ENCODE measurements at places on chromosomes 6 and 20.

- no peak for DNase-seq
Observed at GRCh38 chr6:38407192-38407591, 232.5 kb downstream of the BTBD9 start.

DNA sequence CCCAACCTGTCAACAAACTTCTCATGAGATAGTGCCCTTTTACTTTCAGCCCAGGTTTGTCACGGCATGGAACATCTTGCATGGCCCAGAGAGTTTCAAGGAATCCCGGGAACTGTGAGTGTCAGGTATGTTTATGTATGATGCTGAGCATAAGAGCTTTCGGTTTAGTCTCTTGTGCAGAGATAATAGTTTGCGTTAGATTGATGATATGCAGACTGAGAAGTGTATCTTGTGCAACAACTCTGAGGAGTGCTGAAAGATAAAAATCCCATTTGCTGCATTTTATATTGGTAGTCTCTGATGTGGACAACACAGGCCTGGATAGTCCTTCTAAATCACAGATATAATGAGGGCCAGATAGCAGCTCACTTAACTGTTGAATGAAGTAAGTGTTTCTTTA is 99.0 kb downstream of the TBX18 start:
- no peak for DNase-seq

GRCh38 chr6:74578339-74578738 is 627.5 kb downstream of the COL12A1 start:
- DNase-seq: no peak

DNA sequence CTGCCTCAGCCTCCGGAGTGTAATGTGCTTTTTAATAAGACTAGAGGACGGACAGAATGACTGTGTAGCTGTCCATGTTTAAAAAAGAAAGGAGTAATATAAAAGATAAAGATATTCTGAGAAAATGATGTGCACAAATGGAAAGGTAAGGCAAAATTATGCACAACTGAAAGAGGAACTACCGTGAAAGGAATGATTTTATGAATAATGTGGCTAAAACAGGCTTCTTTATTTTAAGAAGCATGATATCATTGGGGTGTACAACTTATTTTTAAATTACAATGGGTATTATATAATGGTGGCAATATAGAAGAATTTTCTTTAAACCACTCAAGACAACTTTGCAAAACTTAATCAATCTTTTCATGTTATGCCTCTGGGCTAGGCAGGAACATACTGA is 78.1 kb downstream of the FIG4 start:
- no peak for DNase-seq

GRCh38 chr6:19738010-19738409 is 99.2 kb upstream of the ID4 start:
- no peak for DNase-seq

- DNase-seq: no peak
Observed at GRCh38 chr20:6623989-6624388, 143.5 kb upstream of the BMP2 start.

DNA sequence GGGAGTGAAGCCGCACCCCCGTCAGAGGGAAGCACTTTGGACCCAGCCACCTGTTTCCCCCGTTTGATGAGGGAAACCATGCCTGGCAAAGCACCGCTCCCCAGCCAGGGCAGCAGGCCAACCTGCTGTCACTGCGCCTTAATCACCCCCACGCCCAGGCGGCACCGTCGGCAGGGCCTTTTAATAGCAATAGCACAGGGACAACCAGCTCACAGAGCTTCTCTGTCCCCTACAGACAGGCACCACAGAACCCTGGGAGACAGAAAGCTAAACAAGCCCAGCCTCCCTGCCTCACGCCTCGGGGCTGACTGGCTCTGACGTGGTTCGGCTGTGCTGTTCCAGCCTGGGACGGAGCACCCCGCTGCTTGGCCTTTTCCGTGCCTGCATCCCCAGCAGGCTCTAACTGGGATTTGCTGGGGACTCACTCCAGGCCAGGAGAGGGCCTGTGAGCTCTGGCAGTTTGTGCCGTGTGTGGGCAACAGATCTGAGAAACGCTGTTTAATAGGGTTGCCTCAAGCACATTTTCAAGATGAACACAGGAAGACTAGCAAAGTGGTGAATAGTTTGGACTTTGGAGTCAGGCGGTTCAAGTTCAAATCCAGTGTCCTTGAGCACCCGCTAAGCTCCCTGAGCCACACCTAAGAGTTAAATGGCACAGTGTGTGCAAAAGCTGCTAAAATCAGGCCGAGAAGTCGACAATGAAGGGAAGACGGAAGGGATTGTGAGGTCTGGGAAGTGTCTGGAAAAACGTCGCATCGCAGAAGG is 223.8 kb downstream of the NRN1 start:
- no peak for DNase-seq

DNA sequence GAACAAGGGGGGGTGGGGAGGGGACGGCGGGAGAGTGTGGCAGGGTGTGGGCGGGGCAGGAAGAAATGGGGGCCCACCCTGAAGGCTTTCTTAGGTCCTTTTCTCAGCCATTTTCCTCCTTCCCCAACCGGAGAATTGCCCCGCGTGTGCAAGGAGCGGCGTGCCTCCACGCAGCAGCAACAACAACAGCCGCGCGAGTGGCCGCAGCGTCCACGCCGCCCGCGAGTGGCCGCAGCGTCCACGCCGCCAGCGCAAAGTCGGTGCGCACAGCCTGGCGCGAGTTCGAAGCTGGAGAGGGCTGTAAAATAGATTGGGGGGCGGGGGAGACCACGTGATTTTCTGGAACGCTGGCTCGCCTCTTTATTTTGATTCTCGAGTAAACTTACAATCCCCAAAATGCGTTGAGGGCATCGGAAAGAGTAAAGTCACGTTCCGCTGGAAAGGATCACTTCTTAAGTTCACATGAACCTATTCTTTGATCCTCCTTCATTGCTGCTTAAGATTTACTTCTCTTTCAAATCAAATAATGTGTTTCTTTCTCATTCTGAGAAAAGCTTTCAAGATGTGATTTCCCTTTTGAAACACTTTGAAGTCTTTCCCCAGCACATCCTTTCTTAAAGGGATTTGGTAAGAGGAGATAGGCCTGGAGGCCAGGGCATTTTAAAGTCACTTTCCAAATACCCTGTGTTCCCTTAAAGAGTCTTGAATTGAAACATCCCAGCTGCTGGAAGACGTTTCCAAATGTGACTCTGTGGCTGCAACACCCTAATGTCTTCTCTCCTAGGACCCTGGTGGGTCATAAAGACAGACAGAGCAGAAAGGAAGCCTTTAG is 66.7 kb upstream of the ZNF217 start:
- DNase-seq: no peak

DNA sequence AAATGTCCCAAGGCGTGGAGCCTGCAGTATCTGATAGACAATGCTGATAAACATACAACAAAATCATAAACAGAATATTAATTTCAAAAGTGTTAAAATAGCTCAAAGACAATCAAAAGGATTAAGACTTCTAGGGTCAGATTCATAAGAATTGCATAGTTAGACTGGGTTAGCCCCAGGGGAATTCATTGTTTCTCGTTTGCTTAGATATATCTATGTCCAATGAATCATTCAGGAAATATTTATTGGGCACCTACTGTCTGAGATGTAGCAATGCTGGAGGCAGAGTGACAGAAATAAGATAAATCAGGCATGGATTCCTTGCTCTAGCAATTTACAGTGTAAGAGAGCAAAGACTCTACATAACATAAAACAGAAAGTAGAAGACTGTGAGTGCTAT is 124.4 kb upstream of the PRL start:
- DNase-seq: no peak

DNA sequence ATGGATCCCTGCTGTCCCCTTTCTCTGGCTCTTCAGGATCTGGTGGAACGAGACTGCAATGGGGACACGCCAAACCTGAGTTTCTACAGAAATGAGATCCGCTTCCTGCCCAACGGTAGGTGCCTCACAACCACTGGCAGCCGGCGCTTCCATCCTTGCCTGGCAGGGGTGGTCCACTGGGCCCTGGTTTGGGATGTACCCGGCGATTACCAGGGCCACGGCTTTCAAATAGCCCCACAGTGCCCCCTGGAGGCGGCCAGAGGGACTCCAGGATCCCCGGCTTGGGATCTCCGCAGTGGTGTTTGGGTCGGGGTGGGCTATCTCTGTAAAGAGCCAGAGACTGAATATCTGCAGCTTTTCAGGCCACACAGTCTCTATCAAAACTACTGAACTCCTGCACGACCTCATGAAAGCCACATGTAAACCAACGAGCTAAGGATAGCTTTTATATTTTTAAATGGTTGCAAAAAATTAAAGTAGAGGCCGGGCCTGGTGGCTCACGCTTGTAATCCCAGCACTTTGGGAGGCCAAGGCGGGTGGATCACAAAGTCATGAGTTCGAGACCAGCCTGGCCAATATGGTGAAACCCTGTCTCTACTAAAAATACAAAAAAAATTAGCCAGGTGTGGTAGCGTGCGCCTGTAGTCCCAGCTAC is 3.7 kb downstream of the OGFR start:
- no peak for DNase-seq

GRCh38 chr6:166046982-166047381 is 120.7 kb downstream of the TBXT start:
- no peak for DNase-seq

GRCh38 chr6:52634211-52634610 is 36.7 kb upstream of the TMEM14A start:
- DNase-seq: no peak

- DNase-seq: no peak
Observed at GRCh38 chr6:3290931-3291211, 32.1 kb downstream of the PSMG4 start.

DNA sequence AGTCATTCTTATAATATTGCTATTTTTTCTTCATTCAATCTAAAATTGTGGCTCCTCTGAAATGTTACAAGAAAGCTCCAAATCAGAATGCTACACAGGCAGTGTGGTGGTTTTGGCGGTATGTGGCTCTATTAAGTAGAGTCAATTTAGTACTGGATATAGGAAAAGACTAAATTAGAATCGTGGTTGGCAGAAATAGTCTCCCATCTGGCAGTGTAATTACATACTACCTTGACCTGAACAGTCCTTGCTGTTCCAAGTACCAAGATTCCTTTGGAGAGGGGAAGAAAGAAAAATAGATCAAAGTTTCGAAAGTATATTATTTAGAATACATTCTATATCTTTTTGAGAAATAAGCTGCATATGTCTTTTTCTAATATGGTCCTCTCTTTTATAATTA is 78.2 kb downstream of the C6orf118 start:
- DNase-seq: no peak

- no peak for DNase-seq
Observed at GRCh38 chr20:60649541-60649940, 602.5 kb upstream of the CDH4 start.

DNA sequence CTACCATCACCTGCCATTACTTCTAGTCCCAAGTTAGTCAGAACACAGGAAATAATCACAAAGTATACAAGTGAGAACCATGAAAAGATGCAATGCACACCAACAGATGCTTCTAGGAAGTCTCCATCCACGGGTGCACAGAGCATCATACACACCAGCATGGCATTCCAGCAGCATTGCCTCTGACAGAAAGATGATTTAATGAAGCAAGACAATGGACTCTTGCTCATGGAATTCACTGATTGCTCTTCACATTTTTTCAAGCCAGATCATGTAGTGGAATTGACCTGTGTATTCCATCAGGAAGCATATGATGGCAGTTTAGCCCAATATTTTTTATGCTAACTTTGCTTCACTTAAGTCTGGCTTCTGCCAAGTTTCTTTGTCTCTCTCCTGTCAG is 406.3 kb upstream of the RGS17 start:
- no peak for DNase-seq

DNA sequence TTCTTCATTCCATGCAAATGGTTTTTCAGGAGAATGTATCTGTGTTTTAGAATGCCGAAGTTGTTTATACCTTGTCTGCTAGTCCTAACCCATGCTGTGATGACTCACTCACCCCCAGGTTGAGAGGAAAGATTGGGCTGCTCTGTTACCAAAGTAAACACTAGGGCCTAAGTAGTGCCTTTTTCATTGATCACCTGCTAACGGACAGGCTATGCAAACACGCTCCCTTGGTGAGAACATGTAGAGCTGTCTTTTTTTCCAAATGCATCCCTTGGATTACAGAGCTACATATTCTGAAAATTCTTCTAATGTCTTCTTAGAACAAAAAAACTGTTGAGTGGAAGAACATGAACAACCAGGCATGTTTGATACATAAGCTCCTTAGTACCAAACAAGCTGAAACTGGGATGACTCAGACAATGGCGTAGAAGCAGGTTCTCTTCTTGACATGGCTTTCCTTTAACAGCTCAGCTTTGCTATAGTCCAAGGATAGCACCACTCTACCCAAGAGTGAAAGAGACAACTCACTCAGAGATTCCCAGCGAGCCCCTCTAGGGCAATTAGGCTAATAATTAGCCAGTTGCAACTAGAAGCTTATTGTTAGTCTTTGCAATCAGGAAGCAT is 20.5 kb downstream of the PERP start:
- DNase-seq: no peak

- DNase-seq: no peak
Observed at GRCh38 chr20:54103762-54104600, 33.6 kb upstream of the BCAS1 start.
